GM23248 (cell line): ENCODE measurements at places on chromosomes 7 and 10.

DNA sequence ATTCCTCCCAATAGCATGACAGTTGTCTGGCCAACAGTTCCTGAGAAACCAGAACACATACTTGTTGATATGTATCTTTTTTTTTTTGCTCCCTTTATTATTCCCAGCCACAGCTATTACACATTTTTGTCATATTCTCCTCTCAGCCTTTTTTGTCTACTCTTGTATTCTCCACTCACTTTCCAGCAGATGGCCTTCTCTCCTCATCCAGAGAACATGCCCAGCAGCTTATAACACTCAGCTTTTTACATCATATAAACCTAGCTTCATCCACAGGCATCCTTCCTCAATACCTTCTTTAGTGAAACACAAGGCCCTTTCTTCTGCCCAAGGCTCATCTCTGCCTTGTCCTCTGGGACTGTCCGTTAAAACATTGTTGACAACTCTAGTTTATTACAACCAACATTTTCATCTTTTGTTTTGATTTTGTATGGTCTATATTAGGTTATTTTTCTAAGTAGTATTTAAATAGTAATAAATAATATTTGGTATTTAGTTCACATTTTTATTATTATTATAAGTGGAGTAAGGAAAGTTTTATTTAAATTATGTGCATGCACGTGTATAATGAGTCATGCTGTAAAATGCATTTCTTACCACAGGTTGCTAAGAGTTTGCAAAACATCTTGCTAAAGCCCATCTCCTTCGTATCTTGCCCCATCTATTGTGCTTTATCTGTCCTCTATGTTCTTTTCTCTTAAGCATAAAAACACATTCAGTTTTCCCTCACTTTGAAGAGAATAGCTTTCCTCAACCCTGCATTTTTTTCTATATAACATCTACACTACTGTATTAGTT, 101.5 kb downstream of the ORC5 start:
- DNase-seq: peak; percentile 26

GRCh38 chr7:113060100-113060499, 26.5 kb downstream of the GPR85 start:
- DNase-seq: no peak

GRCh38 chr10:17609523-17610079, 7.6 kb downstream of the HACD1 start:
- no peak for DNase-seq

DNA sequence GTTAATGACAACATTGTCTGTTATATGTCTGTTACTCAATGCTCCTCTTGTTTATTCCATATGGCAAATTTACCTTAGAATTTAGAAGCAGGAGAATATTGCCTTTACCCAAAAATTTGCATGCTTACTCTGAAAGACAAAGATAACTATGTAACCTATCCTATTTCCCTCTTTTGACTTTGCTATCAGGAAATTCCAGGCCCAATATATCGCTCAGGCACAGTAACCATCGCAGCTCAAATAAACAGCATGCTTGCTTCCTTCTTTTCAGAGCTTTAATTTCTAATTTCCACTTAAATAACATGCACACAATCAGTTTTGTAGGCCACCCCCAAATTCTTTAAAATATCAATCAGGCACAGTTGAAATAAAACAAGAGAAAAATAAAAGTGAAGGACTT, 57.8 kb downstream of the EBLN1 start:
- no peak for DNase-seq

DNA sequence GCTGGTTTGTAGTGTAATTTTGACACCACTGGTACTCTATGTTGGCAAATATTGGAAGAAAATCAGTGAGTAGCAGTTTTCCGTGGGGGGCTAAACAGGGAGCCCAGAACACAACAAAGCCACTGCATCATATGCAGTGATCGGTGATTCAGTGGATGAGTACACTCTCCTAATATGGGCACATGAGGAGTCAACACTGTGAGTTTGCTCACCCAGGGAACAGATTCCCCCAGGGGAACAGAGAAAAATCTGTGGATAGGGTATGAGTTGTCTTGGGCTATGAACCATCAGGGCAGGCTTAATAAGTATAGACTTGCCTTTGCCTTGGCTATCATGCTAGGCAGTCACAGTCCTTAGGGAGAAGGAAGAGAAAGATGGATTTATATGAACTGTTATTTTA, 227.7 kb upstream of the SEMA3E start:
- peak; percentile 82 for DNase-seq

DNA sequence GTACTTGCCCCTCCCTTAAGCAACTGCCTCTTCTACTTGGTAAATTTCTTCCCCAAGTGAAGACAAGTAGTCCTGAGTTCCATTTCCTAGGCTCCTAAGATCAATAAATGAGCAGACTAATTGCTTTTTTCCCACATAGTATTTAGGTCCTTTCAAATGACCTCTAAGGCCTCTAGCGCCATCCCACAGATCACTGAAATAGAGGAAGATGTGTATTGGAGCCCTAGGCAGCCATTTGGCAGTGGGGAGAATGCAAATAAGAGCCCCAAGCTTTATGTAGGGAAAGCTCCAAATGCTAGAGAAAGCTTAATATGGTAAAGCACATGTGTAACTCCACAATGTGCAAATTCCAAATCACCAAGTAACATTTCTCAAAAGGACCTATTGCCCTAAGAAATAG, 316.5 kb upstream of the PHF14 start:
- DNase-seq: no peak

DNA sequence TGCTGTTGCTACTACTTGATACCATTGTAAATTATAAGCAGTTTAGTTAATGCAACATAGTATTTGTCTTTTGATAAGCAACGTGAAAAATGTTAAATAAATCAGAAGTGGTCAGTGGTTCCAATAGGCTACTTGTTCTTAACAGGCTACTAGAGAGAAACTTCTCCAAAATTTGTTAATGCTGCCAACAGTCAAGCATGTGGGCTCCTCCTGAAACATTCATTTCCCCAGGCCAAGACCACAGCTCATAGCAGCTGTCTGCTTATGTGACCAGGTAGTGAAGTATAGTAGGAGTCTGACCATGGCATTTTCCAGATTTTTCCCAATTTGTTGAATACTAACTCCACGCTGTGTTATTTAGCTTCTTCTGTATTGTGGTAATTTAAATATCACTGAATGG, 81.0 kb downstream of the CYP51A1 start:
- no peak for DNase-seq
